Gastrocnemius medialis (tissue), 4 donors: ENCODE measurements at places on chromosomes 3 and 15. TPM values are rescaled to one million over a fixed set of nuclear protein-coding genes. Genes with fewer than 3 reads are reported as not detected.

GRCh38 chr3:64575211-64575844 lies 112.5 kb downstream of the ADAMTS9 start:
- H3K27me3 ChIP-seq = no peaks in the 10 kb centered on the region
- H3K36me3 ChIP-seq = no peaks in the 10 kb centered on the region
- H3K27ac ChIP-seq = no peak overlapping the region

DNA sequence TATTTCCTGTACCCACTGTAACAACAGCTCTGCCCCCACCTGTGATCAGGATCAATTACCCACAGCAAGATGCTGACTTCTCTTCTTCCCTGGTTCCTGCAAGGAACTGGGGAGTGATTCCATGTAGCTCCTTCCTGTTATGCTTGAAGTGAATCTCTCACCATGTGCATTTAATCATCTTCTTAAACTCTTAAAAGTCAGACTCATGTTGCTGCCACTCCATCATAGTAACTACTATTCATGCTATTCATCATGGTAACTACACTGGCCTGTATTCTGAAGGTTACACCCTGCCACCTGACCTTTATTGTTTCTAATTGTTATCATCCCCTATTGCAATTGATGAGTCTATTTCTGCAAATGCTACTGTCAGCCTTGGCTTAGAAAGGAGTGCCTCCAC lies 89.5 kb downstream of the SUCNR1 start:
- H3K27ac ChIP-seq = no peak overlapping the region
- no peaks in the 10 kb centered on the region for H3K36me3 ChIP-seq
- H3K27me3 ChIP-seq = no peaks in the 10 kb centered on the region
- no peaks in the 10 kb centered on the region for H3K4me1 ChIP-seq

DNA sequence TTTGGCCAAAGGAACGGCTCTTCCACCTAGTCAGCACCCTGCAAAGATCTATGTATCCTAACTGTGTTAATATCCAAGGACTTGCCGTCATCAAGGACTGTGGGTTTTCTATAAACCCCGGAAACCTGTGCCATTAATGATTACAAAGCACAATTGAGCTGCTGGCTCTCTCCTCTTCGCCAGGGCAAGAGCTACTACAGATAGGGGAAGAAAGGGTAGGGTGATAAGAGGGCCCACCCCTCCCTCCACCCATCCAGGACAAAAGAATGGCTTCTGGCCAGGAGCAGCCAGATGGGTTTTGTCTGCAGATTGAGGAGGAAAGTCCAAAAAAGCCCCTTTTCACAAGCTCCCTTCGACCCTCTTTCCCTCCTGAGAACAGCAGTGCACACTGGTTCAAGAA lies 9.9 kb downstream of the RFT1 start:
- H3K27ac ChIP-seq = no peak overlapping the region
- H3K4me1 ChIP-seq = no peaks in the 10 kb centered on the region
- H3K36me3 ChIP-seq = peaks cover 88% of the 10 kb centered on the region
- DNase-seq = no peak
- H3K4me3 ChIP-seq = no peak overlapping the region

GRCh38 chr15:43998607-43999006 lies 171.8 kb downstream of the WDR76 start:
- no peak for DNase-seq
- H3K27me3 ChIP-seq = no peaks in the 10 kb centered on the region
- H3K36me3 ChIP-seq = no peaks in the 10 kb centered on the region
- no peak overlapping the region for H3K27ac ChIP-seq

DNA sequence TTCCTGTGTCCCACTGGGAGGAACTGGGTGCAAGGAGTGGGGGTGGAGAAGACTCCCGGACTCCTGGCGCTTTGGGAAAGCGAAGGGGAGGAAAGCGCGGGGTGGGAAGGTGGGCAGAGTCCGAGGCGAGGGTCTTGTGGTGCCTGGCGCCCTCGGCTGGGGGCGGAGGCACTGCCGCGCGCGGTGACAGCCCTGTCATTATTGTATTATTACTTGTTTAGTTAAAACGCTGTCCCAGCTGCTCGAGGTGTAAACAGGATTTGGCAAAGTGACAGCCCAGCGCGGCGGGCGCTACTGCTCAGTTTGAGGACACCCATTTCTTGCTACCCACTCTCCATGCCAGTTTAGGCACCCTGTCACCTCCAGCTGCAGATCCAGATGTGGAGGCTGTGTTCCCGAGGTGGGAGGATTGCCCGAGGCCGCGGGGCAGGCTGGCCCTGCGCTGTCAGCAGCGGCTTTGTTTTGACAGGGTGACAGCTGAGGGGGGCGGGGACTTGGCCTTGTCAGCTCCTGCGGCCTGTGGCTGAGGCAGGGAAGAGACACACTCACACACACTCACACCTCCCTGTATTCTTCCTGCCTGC lies 1.0 kb downstream of the KAT2B start:
- H3K4me3 ChIP-seq = peak overlapping the region; percentile 91
- no peaks in the 10 kb centered on the region for H3K36me3 ChIP-seq
- peak; percentile 94 for DNase-seq
- no peaks in the 10 kb centered on the region for H3K27me3 ChIP-seq
- peak overlapping the region; percentile 95 for H3K27ac ChIP-seq

GRCh38 chr3:30232142-30232541 lies 374.3 kb upstream of the TGFBR2 start:
- H3K4me3 ChIP-seq = no peak overlapping the region
- H3K27ac ChIP-seq = peak overlapping the region; percentile 56
- no peaks in the 10 kb centered on the region for H3K36me3 ChIP-seq
- peak; percentile 27 for DNase-seq
- H3K4me1 ChIP-seq = peaks cover 26% of the 10 kb centered on the region

DNA sequence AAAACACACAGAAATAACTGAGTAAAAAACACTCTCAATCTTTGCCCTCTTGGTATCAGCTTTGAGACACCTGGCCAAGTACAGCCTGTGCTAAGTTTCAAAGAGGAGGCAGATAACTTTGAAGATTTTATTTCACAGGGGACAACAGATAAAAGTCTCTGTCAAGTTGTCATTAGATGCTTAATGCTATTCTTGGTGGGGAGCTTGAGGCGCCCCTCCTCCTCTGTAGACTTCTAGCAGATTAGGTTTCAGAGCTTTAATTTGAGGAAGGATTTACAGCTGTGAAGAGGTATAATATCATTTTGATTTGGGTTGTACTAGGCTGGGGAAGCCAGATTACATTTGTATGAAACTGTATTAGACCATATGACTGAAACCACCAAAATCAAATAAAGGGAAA lies 620.3 kb downstream of the FHIT start:
- H3K27ac ChIP-seq = no peak overlapping the region
- H3K4me3 ChIP-seq = no peak overlapping the region
- DNase-seq = no peak
- no peaks in the 10 kb centered on the region for H3K36me3 ChIP-seq
- no peaks in the 10 kb centered on the region for H3K27me3 ChIP-seq

GRCh38 chr15:69990566-69991421 lies 106.9 kb downstream of the TLE3 start:
- peaks cover 3% of the 10 kb centered on the region for H3K27me3 ChIP-seq
- H3K36me3 ChIP-seq = no peaks in the 10 kb centered on the region
- H3K4me3 ChIP-seq = no peak overlapping the region
- no peaks in the 10 kb centered on the region for H3K4me1 ChIP-seq
- no peak for DNase-seq
- no peak overlapping the region for H3K27ac ChIP-seq

DNA sequence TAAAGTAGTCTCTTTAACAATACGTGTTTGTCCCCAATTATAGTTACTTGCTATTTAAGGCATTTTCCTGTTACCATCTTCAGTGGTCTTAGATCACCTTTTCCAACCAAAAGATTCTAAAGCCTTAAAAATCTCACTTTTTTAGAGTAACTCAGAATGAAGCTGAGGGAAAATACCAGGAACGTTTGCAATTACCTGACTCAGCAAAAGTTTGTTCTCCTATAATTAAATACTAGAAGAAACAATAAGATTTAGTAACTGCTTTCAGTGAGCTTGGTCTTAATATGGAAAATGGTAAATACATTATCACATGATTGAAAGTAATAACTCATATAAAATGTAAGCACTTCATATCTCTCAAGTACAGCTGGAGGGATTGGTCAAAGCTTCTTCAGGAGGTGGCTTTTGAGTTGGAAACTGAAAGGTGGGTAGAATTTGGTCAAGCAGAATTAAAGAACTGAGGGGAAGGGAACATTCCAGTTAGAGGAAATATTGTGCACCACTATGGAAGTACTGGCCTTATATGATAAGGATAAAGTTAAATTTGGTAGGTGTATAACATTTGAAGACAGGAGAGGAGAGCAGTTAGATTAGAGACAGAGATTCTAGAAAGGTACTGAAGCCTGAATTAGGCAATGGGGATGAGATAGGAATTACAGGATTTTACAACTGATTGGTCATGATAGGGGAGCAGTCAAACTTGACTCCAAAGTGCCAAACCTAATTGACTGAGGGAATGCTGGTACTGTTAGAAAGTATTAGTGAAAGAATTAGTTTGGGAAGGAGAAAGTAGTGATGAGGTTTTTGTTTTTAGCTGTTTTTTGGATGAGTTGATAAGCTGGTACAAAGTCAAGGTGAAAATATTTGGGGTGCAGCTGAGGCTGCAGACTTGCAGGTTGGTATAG lies 21.9 kb downstream of the TSC22D2 start:
- no peak overlapping the region for H3K4me3 ChIP-seq
- H3K36me3 ChIP-seq = no peaks in the 10 kb centered on the region
- no peaks in the 10 kb centered on the region for H3K27me3 ChIP-seq
- no peak for DNase-seq

DNA sequence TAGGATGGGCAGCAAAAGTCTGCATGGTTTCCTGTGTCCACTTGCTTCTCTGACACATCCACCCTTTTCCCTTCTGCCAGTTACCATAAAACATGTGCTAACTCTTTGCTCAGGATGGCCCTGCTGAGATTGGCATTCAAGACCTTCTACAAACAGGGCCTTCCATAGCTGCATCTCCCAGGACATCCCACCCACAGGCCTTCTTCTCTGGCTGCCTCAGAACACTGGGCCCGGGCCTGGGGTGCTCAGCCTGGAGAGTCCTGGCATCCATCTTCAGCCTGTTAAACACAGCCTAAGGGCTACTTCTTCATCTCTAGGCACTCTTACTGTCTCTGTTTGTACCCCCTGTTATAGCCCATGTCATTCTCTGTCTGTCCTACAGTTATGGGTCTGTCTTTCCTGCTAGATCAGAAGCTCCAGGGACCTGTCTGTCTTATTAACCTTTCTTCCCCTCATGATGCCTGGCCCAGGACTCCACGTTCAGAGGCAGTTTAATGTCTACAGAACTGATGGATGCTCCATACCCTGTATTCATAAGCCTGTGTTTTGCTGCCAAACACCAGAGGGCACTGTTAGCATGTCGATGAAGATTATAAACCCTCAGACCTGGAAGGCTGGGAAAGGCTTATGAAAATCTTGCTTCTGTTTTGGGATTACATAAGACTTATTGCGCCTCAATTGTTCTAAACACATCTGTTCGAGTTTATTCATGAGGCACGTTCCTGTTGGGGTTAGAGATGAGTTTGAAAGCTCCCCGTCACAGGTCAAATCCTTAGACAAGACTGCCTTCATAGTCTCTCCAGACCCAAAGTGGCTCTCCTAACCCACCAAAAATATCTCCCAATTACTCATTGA lies 16.5 kb downstream of the SEMA3G start:
- no peaks in the 10 kb centered on the region for H3K27me3 ChIP-seq
- H3K36me3 ChIP-seq = no peaks in the 10 kb centered on the region
- peak overlapping the region; percentile 45 for H3K27ac ChIP-seq
- DNase-seq = peak; percentile 63
- H3K4me3 ChIP-seq = no peak overlapping the region

- no peak overlapping the region for H3K4me3 ChIP-seq
- H3K27me3 ChIP-seq = no peaks in the 10 kb centered on the region
- no peak for DNase-seq
- H3K4me1 ChIP-seq = peaks cover 14% of the 10 kb centered on the region
Observed at GRCh38 chr15:73771385-73772045, 18.4 kb upstream of the INSYN1 start.

DNA sequence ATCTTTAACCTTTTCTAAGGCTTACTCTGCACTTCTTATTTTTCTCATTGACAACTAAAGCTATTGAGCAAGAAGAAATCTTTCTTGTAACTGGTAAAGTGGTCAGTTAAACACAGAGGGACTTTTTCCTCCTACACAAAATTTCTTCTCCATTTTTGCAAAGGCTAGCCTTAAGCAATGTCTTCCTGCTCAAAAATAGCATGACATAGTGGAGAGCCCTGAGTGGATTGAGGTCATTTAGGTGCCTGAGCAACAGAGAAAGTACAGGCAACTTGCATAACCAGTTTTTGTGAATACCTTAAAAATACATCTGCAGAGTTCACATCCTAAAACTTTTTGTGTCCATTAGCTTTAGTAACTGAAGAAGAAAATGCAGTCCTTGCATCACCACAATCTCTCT lies 144.7 kb upstream of the TTC14 start:
- H3K27me3 ChIP-seq = no peaks in the 10 kb centered on the region
- H3K4me1 ChIP-seq = no peaks in the 10 kb centered on the region
- no peak overlapping the region for H3K4me3 ChIP-seq
- H3K27ac ChIP-seq = no peak overlapping the region
- DNase-seq = no peak
- no peaks in the 10 kb centered on the region for H3K36me3 ChIP-seq

DNA sequence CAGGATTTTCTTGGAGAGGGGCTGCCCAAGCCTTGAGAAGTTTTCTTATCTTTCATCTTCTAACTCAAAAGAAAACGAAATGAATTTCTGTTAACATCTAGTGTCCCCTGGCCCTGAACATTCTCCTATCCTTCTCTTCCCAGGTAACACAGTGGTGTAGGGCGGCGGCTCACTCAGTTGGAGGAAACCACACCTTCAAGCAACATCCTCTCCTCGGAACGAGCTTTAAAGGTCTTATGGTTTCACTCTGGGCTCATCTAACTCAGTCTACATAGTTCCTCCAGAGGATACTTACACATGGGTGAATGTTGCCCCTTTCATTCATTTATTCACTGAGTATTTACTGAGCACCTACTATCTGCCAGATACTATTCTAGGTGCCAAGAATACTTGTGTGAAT lies 31.0 kb upstream of the KLHL6 start:
- H3K4me1 ChIP-seq = peaks cover 38% of the 10 kb centered on the region
- H3K27me3 ChIP-seq = no peaks in the 10 kb centered on the region
- no peak for DNase-seq
- no peaks in the 10 kb centered on the region for H3K36me3 ChIP-seq
- no peak overlapping the region for H3K27ac ChIP-seq

The TCAIM gene
- total RNA-seq = 18.9 TPM

The IQSEC1 gene
- 28.2 TPM for total RNA-seq

The MUC4 gene
- 0.27 TPM for total RNA-seq

The PTH1R gene
- total RNA-seq = 7.9 TPM

The RUVBL1 gene
- total RNA-seq = 16.6 TPM

The CEMIP gene
- total RNA-seq = 0.04 TPM

The CADM2 gene
- total RNA-seq = 4.4 TPM

The CHAC1 gene
- total RNA-seq = 135 TPM

The CFAP91 gene
- 0.36 TPM for total RNA-seq

The ADAMTS9 gene
- total RNA-seq = 13.4 TPM
